ENCODE measurements at places on chromosomes 6 and 20.

- no peak for DNase-seq
Observed at GRCh38 chr20:1324598-1325172, 4.3 kb downstream of the SDCBP2 start.

DNA sequence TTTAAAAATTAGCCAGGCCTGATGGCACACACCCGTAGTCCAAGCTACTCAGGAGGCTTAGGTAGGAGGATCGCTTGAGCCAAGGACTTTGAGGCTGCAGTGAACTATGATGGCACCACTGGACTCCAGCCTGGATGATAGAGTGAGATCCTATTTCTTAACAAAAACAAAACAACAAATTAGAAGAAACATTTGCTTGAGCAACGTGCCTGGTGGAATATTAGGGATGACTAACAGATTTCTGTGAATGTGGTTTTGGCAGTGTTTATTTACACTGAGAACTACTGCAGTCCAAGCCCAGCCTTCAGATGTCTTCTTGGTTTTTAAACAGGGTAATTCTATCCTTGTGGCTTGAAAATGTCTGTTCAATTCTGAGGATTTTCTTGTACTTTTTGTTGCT is 9.2 kb downstream of the PPP1R3G start:
- DNase-seq, result no peak

- DNase-seq, result no peak
Observed at GRCh38 chr6:90497411-90497810, 89.5 kb downstream of the MAP3K7 start.

DNA sequence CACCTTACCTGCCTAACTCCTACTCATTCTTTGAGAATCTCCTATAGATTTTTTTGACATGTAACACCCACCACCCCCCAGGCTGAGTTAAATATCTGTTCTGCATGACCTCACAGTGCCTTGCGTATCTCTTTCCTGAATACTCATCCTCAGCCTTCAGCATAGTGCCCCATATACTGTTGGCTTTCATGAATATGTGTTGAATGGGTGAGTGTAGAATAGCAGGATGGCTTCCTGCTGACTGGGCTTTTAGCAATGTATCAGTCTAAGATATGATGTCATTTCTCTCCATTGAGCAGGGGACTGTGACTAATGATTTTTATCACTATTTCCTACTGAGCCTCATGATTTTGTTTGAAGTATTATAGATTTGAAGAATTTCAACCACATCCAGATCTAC is 361.6 kb upstream of the MARCKS start:
- DNase-seq, result no peak

- DNase-seq, result no peak
Observed at GRCh38 chr20:1817577-1818211, 77.5 kb upstream of the SIRPA start.
